Inflammatory macrophage treated with lipopolysaccharide for 1 hour (primary cell): ENCODE measurements at places on chromosomes 6 and 20.

GRCh38 chr6:35297601-35298481 is at the start of gene DEF6:
Gene DEF6 (plus strand): TSS chr6:35297818. CDS start chr6:35297857, 39 bp downstream.
- peak; percentile 63 for DNase-seq

GRCh38 chr6:33177552-33178446 is 14.5 kb downstream of the COL11A2 start:
- no peak for DNase-seq

DNA sequence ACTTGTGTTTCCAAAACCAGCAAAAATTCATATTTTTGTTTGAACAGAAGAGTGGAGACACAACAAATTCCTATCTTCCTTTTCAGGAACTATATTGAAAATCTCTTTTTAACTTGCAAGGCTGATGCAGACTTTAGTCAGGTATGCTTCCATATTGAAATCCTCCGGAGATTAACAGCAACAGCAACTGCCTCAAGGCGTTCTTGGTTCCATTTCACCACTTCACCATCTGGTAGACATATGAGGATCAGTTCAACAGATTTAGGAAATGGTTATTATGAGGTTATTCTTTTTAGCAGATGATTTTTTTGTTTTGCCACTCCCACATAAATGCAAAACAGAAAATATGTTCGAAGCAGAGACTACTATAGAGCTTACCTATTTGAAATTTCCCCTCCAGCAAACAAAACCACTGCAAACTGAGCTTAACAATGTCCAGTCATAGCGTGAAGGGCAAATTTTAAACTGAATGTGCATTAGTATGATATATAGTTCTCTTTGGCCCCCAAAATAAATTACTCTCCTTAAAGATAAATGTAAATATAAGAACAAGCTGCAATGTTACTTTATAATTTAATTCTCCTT is 520.5 kb upstream of the ADGRB3 start:
- DNase-seq, result no peak

DNA sequence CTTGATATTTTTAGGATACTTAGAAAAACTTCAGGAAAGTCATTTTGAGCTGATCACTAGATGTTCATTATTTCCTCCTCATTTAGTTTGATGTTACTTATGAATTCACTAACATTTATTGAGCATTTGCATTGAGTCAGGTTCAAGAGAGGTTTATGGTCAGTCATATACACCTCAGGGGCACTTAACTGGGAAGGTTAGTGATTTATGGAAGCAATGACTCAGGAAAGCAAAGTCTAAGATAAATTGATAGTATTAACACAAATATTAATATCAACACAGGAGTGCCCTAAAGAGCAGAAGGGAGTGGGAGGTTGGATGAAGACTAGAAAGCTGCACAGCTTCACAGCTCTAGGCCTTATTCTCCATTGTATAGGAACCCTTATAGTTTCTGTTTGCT is 177.0 kb upstream of the TNFAIP3 start:
- no peak for DNase-seq

GRCh38 chr6:40251637-40252300 is 317.5 kb upstream of the MOCS1 start:
- no peak for DNase-seq

DNA sequence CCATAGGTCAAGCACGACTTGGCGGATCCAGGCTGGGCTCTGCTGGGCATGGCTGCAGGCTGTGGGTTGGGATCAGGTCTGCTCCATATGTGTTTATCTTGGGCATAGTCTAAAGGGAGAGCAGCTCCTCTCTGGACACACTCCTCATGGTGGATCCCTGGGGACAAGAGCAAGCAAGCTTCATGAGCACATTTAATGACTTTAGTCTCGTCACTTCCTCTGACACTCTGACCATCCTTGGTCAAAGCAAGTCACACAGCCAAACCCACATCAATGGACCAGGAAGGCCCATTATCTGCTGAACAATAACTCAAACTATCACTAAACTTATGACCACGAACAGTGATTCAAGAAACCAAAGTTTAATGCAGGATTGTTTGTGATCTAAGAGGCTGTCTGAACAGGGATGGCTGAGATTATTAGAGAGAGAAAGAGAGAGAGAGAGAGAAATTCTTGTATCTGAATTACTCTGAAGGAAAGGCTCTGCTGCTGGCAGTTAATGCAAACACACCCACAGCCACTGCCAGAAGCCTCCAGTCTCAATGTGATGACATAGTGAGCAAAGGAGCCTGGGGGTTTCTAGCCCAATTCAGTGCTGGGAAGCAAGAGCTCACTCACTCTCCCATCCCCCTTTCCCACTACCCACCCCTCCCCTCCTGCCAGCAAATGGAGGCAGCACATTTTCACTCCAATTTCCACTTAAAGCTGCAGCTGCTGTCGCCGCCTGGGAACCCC is 490.2 kb upstream of the SULF2 start:
- no peak for DNase-seq

- DNase-seq, result no peak
Observed at GRCh38 chr20:15682690-15683089, 890.6 kb downstream of the KIF16B start.

DNA sequence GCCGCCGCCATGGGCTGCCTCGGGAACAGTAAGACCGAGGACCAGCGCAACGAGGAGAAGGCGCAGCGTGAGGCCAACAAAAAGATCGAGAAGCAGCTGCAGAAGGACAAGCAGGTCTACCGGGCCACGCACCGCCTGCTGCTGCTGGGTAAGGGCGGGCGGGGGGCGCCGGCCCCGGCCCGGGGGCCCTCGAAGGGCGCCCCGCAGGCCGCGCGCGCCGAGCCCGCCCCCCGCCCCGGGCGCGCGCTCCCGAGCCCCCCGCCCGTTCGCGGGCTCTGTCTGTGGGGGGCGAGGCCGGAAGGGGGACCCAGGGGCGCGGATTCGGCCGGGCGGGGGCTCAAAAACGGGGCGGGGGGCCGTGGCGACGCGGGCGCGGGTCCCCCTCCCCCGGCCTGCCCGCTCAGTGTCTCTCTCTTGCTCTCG is 39.2 kb downstream of the GNAS start:
- no peak for DNase-seq

- DNase-seq, result no peak
Observed at GRCh38 chr6:42372699-42373098, 79.0 kb downstream of the TRERF1 start.

GRCh38 chr6:138007014-138007472 is 100.2 kb downstream of the PERP start:
- peak; percentile 18 for DNase-seq

- no peak for DNase-seq
Observed at GRCh38 chr6:93787841-93788240, 368.5 kb upstream of the EPHA7 start.

GRCh38 chr20:62627901-62628612 is 14.2 kb upstream of the SLCO4A1 start:
- DNase-seq, result no peak

DNA sequence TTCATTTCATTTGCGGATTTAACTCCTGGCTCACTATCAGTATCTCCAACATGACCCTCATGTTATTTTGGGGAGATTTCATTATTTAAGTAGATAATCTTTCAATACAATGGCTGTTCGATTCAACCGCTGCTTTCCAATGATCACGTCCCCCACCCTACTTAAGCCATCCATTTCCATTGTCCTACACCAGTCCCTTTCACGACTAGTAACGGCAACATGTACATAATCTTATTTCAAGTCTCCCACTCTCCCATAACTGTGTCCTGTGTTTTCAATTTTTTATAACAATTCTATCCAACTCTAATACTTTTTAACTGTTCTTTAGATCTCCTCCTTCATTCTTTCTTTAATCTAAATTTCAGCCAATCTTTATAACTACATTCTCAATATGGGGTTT is 890.8 kb upstream of the MAP3K7 start:
- DNase-seq, result no peak

GRCh38 chr20:44326391-44327159 is 10.3 kb upstream of the R3HDML start:
- no peak for DNase-seq

DNA sequence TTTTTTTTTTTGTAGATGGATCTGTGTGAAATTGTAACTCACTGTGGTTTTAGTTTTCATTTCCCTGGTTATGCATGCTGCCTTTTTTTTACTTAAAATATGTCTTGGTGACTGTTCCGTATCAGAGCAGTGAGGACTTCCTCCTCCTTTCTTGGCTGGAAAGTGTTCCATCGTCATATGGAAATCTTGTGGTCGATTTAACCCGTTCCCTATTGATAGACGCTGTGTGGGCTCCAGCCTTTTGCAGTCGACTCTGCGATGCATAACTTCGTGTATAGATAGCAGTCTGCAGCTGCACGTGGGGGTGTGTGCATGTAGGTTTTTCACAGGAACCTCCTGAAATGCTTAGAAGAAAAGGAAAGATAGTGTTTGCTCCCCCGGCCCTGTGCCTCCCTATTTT is 28.1 kb upstream of the PNPLA1 start:
- DNase-seq, result peak; percentile 84

DNA sequence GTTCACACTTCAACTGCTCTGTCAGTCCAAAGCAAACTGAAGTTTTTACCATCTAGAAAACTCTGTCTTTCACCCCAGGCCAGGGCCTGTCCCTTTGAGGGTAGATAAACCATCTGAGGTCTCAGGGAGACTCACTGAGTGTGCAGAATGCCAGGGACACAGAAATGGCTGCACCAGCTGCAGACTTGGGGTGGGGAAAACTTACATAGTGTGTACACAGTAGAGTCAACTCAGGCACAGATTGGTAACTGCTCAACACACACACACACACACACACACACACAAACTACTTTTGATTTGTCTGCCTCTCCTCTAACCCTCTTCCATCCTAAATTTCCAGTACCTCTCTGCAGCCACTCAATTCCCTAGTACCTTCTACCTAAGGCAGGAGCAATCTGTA is 374.9 kb upstream of the JAG1 start:
- DNase-seq, result no peak

GRCh38 chr20:10247440-10247839 is 28.8 kb downstream of the SNAP25 start:
- DNase-seq, result no peak

DNA sequence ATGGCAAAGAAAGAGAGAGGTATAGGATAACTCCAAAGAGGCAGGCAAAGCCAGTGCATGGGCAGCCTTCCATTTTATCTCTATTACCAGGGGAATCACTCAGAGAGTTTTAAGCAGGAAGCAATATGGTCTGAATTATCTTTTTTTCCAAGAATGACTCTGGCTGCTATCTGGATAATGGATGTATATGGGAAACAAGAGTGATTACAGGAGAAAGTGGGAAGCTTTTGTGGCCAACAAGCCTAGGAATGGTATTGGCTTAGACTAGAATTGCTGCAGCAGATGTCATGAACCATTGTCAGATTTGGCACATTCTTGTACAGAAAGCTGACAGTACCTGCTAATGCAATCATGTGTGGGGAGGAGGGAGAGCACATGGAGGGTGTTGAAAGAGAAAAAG is 73.0 kb upstream of the BTBD3 start:
- DNase-seq, result no peak

DNA sequence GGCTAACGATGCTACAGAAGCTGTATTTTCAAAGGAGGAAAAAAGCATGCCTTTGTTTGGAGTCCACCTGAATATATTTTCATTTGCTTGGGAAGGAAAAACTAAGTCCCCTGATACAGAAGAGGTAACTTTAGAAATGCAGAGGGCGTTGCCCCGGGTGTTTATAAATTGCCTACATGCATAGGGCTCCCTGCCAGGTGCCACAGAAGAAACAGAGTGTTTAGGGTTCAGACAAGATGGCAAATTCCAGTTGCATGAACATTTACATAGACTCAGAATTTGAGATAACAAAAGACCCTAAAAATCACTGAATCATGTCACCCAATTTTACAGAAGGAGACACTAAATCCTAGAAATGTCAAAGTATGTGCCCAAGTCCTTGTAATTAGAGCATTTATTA is 19.9 kb downstream of the RIN2 start:
- no peak for DNase-seq

DNA sequence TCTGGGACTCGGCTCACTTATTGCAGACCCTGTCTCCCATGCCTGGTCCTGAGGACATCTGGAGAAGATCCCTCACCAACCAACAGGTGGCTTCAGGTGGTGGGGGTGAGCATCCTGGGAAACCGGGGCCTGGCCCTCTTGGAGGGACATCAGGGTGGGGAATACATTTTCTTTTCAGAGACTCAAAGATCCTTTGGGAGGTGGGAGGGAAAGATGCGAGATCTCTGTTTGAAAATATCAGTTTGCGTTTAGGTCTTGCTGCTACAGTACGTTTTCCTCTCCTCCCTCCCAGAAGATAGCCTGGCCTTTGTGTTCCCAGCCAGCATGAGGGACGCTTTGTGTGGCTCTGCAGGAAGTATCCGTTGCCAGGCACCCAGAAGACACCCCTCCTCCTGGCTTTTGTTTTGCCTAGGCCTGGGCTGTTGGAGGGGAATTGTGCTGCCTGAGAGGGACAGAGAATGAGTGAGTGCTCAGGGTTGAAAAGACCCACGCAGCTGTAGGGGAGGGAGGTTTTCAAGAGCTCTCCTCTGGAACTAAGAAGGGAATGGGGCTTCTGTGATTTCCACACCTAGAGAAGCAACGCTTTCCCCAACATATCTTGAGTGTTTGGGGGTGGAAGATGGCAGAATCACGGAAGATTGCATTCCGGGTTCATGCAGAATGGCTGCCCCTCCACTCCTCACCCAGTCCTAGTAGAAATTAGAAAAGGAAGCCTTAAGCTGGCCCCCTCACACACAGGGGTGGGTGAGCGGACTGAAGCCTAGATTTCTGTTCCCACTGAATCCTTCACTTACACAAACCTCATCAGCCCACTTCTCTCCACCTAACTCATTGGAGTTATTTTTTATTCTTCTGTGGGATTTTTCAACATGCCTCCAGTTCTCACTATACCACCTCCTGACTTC is 22.0 kb upstream of the SLC2A12 start:
- DNase-seq, result no peak

- DNase-seq, result no peak
Observed at GRCh38 chr20:14005996-14006395, 10.7 kb downstream of the MACROD2 start.

- no peak for DNase-seq
Observed at GRCh38 chr6:108660251-108660650, 99.5 kb downstream of the FOXO3 start.

GRCh38 chr6:63941747-63942470 is 306.3 kb downstream of the PHF3 start:
- DNase-seq, result peak; percentile 4

DNA sequence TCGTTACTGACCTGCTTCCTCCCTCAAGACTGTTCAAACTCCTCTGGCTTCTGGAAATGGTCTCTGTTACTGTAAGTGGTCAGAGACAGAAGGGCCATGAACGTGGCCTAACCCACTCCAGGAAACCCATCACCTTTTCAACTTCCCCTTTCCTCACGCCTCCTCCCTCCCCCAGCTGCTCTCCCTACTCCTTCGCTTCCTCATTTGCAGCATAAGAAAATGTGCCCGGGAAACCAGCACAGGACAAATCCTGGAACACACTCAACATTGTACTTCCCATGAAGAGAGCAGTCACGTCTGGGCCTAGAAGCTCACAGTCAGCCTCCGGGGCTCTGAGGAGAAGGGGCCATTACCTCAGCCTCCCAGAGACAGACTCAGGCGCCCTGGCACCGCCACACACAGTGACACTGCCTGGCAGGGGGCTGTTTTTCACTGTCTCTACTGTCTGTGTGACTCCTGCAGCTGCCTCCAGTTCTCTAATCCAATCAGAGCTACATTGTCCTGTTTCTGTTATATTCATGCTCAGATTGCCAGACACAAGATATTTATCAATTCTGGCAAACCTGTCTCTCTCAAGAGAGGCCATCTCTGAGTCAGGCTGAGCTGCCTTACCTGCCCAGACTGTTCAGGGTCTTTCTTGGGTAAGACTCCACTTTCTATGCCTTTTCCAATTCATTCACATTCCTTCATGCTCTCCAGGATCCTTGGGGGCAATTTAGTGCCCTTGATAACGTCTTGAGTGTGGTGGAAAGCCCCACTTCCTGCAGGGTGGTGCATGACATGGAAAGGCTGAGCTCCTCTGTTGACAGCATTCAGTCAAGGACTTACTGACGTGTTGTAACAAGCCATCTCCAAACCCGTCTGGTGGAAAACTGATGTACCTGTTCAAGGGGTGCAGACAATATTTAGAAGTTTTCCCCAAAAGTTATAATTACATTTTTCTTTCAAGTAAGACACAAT is 242.2 kb downstream of the HIVEP2 start:
- DNase-seq, result peak; percentile 91
